Fibroblast of skin of right quadriceps (primary cell): ENCODE measurements at places on chromosomes 2 and 18.

- no peak for DNase-seq
Observed at GRCh38 chr2:28678944-28679343, 72.7 kb upstream of the PPP1CB start.

- DNase-seq = peak; percentile 19
Observed at GRCh38 chr18:5895299-5895875, at the start of gene TMEM200C. TSS of gene TMEM200C (minus strand) at chr18:5895522. CDS start at chr18:5892063, 3,459 bp downstream.

- DNase-seq = no peak
Observed at GRCh38 chr18:21404426-21404825, 162.4 kb downstream of the GREB1L start.

DNA sequence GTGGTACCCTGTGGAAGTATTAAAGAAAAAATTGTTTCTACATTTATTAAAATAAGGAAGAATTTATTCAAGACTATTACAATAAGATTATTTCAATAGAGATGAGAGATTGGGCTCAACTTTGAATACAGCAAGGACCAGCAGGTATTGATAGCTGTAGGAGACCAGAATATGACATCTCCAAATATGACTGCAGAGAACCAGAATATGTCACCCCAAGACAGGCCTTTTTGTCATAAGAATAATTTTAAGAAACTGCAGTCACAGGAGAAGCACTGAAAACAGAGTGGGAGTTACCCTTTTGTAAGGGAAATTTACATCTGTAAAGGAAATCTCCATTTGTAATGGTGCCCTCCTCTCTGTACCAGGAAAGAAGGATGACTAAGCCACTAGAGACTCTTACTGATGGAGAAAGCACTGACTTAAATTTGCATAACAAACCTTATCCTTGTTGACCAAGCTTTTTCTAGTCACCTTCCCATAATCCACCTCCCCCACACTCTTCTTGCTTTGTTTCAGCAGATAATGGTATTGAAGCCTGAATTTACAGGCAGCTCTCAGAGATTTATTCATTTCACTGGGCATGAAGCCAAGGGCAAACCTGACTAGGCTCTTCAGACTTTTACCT lies 145.1 kb upstream of the RMP24 start:
- no peak for DNase-seq

GRCh38 chr2:16118611-16119590 lies 178.6 kb downstream of the MYCN start:
- DNase-seq = no peak

GRCh38 chr2:28074137-28074536 lies 183.6 kb downstream of the BABAM2 start:
- DNase-seq = peak; percentile 65

GRCh38 chr2:142750858-142751257 lies 126.6 kb upstream of the KYNU start:
- DNase-seq = no peak

DNA sequence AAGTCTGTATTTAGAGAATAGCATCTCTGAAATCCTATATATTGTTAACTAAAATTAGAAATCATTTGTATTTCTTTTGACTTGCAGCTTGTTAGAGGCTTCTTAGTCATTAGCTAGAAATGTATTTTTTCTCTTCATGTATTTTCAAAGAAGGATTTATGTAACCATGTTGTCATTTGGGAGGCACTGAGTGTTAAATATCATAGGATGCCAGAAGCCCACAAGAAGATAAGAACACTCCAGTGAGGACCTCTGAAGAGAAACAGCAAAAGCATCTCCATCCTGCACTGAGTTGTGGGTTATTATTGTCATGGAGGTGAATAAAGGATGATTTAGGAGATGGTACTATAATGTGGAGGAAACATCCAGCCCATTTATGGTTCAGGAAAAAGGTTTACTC lies 93.5 kb downstream of the UBE2E3 start:
- peak; percentile 68 for DNase-seq

- DNase-seq = peak; percentile 12
Observed at GRCh38 chr18:47986620-47987387, 56.3 kb upstream of the SMAD2 start.

GRCh38 chr2:23592898-23593751 lies 208.1 kb downstream of the KLHL29 start:
- peak; percentile 60 for DNase-seq

GRCh38 chr2:72993147-72993932 lies 76.0 kb downstream of the EMX1 start:
- peak; percentile 21 for DNase-seq

DNA sequence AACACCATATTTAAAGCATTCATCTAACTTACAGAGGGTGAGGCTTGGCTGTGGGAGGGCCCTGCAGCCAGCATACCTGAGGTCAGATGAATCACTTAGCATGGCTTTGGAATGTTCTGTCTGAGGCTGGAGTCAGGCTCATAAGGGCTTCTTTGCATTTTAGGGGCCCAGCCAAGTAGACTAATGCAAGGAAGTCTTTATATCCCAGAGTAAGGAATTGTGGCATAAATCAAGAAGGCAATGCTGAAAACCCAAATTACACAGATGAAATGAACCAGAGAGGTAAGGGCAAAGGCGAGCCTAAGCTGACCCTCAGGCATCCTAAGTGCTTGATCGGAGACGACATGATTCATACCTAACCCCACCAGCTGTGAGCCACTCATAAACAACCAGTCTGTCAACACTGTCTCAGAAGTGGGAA lies 383.6 kb downstream of the DCC start:
- DNase-seq = peak; percentile 3

GRCh38 chr18:76948345-76948744 lies 126.0 kb downstream of the ZNF236 start:
- DNase-seq = no peak

DNA sequence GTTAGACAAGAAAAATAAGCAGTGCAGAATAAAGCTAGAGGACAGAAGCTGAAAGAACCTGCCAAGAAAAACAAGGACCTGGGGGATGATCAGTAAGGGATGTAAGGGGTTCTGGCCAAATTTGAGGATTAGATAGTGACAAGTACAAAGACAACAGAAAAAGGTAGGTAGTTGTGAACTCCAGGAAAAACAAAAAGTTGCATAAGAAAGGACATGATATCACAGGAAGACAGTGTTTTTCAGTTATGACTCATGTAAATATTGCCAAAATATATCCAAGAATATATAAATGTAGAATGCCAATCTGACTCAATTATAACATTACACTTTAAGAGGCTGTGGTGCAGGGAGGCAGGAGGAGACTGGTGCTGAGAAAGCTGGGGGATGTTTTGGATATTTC lies 209.8 kb upstream of the SH3BP4 start:
- no peak for DNase-seq

DNA sequence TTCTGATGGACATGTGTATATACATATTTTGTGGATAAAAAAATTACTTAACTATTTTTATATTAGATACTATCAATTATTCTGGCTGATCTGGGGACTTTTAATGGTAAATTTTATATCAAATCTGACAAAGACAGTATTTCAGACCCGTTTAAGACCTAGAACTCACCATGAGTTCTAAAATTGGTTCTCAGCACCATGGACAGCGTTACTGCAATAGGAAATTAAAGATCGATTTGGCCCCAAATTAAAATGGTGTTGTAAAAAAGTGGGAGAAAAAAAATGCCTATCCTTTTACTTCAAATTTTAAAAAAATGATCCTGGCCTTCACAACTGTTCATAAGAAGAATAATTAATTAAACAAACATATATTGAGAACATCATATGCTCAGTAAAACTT lies 919 bp upstream of the SCN2A start:
- peak; percentile 27 for DNase-seq

DNA sequence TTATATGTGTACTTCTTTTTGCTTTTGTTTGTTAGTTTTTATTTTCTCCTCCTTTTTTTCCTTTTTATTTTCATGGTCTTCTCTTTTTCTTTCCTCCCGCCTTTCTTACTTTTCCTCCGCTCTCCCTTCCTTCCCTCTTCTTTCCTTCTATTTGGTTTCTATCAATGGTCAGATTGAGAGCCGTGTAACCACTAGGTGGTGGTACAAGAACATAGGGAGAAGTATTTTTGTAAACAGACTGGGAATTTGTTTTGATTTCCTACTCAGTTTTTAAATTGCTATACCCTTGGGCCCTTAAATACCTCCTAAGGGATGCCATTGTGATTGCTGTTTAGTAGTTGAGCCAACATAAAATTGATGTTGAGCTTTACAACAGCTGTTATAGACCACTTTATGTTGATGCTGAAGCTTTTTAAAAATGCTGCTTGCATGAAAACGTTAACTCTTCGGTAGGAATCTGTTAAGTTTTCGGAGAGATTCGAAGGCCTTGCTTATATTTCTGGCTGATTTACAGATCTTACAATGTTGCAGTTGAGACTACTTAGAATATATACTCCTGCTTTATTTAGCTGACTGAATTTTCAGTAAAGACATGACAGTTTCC lies 124.2 kb downstream of the UBE2E3 start:
- DNase-seq = peak; percentile 70

- peak; percentile 70 for DNase-seq
Observed at GRCh38 chr2:171160119-171160955, at the start of gene TLK1. TSS of gene TLK1 (minus strand) at chr2:171160893. CDS start at chr2:171160428, 465 bp downstream.

- no peak for DNase-seq
Observed at GRCh38 chr2:241111440-241111805, 9.3 kb upstream of the MTERF4 start.

GRCh38 chr2:221461901-221462300 lies 110.2 kb downstream of the EPHA4 start:
- peak; percentile 51 for DNase-seq

DNA sequence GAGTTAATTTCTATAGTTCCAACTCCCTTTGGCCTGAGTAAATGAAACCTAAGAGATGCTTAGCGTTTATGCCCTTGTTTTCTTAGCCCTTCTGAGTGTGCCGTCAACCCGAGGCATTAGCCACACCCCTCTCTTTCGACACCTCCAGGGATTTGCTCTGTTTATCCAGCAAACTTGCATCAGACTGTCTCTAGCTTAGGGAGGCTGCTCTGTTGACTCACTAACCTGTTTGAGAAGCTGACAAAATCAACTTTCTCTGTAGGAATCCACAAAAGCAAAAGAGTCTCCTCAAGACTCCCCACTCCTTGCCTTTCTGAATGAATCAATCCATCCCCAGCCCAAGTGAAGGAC lies 317.6 kb downstream of the TNS1 start:
- peak; percentile 93 for DNase-seq

DNA sequence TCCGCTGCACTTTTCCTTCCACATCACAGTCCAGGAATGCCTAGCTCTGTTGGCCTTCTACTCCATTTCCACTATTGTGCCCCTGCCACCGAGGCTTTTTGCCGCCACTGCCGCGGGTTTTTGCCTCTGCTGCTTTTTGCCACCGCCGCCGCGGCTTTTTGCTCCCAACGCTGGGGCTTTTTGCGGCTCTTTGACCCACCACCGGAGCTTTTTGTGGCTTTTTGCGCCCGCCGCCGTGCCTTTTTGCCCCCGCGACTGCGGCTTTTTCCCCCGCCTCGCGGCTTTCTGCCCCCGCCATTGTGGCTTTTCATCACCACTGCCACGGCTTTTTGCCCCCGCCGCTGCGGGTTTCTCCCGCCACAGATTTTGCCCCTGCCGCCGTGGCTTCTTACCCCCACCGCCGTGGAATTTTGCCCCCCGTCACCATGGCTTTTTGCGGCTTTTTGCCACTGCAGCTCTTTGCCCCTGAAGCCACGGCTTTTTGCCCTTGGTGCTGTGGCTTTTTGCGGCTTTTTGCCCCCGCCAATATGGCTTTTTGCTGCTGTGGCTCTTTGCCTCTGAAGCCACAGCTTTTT lies 2798.7 kb upstream of the TEKT4 start:
- DNase-seq = no peak

DNA sequence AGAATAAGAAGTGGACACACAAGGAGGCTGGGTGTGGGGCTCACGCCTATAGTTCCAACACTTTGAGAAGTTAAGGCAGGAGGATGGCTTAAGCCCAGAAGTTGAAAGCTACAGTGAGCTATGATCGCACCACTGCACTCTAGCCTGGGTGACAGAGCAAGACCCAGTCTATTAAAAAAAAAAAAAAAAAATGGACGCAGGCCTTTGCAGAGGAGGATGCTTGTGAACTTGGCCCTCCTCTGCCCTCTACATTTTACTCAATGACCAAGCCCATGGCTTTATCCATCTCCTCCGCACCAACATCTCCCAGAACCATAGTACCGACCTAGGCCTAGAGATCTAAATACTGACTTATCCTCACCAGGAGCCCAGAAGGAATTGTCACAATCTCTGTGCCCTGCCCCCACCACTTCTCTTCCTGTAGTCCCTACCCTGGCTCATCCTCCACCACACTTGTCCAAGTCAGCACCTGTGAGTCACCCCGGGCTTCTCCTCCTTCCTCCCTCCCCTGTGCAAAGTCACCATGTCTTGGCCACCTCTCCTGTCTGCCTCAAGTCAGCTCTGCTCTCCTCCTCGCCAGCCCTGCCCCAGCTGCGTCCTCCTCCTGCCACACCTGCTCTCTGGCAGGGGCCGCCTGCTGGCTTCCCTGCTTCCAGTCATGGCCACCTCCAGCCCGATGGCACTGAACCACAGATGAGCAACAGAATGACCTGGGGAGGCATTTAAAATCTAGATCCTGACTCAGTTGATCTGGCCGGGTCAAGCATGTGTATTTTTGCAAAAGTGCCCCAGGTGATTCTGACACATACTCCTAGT lies 35.8 kb upstream of the ASPRV1 start:
- peak; percentile 63 for DNase-seq

- peak; percentile 70 for DNase-seq
Observed at GRCh38 chr2:37388074-37388473, 43.6 kb downstream of the QPCT start.

DNA sequence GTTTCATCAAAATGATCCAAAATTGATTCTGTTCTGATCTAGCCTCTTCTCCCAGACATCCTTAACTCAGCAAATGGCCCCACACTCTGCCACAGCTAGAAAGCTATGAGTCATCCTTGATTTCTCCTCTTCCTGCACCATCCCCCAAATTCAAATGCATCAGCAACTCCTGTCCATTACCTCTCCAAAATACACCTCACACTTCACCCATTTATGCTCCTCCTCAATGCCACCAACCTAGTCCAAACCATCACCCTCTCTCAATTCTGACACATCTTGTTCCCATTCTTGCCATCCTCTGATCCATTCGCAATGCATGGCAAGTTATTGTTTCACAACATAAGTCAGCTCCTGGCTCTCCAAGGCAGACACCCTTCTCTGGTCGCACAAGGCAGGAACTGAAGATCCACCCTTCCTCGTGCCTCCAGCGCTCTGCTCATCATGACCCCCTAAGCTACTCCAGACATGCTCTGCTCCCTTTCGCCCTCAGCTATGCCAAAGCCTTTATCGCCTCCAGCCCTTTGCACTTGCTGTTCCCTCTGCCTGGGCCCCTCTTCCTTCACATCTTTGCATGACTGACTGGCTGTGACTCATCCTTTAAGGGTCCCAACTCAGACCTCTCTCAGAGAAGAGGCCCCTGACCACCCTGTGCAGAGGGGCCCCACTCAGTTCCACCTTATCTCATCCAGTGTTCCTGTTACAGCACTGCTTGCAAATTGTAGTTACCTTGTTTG lies 83.6 kb downstream of the MREG start:
- peak; percentile 43 for DNase-seq

- DNase-seq = no peak
Observed at GRCh38 chr2:72685638-72686213, 140.1 kb downstream of the EXOC6B start.

- DNase-seq = peak; percentile 19
Observed at GRCh38 chr2:184558713-184559464, 39.4 kb upstream of the ZNF804A start.

- no peak for DNase-seq
Observed at GRCh38 chr2:23323198-23323916, 61.6 kb upstream of the KLHL29 start.
